T47D (cell line): ENCODE measurements at places on chromosomes 3 and 15.

- DNase-seq: no peak
Observed at GRCh38 chr3:108998436-108998835, 44.8 kb upstream of the GUCA1C start.

DNA sequence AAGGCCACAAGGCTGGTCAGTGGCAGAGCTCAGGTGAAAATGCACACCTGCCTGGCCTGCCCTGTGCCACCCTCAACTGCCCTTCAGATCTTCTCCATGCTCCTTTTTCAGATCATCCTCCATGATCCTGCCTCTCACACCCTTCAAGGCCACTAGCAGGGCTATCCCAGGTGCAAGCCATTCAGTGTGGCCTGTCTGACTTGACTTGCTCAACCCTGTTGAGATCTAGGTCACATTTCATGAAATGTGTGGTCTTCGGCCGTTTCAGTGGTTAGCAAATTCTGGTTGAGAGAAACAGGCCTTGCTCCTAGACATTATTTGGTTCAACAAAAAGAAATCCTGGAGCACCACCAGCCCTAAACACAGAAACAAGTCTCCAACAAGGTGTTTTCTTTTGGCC, 26.6 kb upstream of the LMCD1 start:
- no peak for DNase-seq

- no peak for DNase-seq
Observed at GRCh38 chr15:83107841-83108181, 366 bp downstream of the TM6SF1 start.

- no peak for DNase-seq
Observed at GRCh38 chr15:93249623-93250022, 160.6 kb upstream of the RGMA start.

GRCh38 chr15:82831894-82832600, 22.6 kb downstream of the WHAMM start:
- no peak for DNase-seq

- DNase-seq: no peak
Observed at GRCh38 chr15:70835415-70835814, 18.5 kb downstream of the LARP6 start.

DNA sequence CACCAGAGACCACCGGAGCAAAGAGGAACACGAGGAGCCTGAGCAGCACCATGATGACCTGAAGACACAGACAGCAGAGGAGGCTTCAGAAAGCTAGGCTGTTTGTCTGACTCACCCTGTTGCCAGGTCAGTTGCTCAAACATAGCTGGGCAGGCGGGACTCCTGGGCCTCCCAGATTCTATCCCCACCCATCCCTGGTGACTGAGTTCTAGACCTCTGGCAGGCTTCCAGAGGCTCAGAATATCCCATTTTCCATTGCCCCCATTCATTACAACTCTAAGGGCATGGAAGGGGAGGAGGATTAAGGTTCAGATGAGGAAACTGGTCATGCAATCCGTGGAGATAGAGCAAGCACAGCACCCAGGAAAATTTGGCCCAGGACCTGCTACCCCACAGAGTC, at the start of gene CDHR4:
TSS of gene CDHR4 (minus strand) at position 113 of the 400 bp plus-strand sequence. CDS start at position 52, 61 bp downstream.
- DNase-seq: no peak

- DNase-seq: peak; percentile 20
Observed at GRCh38 chr3:33732394-33732793, 14.3 kb upstream of the CLASP2 start.

DNA sequence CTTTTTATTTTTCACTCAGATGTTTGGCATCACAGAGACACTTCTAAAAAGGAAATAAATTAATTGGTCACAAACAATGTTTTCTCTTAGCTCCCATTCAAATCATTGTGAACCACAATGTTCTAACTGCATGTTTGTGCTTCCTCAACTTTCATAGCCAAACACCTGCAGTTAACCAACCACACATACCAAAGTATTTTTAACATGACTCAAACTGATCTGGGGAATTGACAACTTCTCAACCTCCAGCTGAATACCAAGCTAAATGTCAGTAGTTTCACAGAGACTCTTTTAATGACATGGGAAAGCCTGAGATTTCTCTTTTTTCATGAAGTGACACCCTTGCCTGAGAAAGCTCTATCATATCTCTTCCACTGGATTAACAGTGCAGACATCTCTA, 217.9 kb upstream of the MME start:
- DNase-seq: peak; percentile 34

DNA sequence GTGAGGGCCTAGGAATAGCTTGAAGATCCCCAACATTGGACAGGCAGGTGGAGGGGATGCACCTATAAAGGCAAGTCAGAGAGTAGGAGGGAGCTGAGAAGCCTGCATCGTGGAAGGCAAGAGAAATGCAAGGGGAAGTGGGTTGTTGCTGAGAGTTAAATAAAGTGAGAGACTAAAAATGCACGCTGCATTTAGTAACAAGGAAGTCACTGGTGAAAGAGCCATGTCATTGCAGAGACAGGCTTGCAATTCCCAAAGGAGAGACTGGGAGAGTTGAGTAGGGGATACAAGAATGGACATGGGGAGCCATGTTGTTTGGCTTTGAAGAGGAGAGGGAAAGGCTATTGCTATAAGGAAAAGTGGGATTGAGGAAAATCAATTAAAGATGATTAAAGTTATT, 77.0 kb upstream of the HEG1 start:
- no peak for DNase-seq

GRCh38 chr3:52366527-52366926, 50.4 kb downstream of the DNAH1 start:
- DNase-seq: no peak

GRCh38 chr3:51686512-51687215, 15.6 kb downstream of the TEX264 start:
- no peak for DNase-seq

DNA sequence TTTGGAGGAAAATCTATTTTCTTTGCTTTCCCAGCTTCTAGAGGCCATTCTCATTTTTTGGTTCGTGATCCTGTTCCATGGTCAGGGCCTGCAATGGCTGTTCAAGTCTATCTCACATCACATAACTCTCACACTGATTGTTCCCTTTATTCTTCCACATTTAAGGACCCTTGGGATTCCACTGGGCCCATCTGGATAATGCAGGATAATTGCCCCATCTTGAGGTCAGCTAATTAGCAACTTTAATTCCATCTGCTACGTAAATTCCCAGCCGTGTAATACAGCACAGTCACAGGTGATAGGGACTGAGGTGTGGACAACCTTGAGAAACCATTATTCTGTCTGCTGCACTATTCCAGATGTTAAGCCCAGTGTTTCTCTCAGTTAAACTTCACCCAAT, 311.6 kb upstream of the CNTN4 start:
- no peak for DNase-seq

DNA sequence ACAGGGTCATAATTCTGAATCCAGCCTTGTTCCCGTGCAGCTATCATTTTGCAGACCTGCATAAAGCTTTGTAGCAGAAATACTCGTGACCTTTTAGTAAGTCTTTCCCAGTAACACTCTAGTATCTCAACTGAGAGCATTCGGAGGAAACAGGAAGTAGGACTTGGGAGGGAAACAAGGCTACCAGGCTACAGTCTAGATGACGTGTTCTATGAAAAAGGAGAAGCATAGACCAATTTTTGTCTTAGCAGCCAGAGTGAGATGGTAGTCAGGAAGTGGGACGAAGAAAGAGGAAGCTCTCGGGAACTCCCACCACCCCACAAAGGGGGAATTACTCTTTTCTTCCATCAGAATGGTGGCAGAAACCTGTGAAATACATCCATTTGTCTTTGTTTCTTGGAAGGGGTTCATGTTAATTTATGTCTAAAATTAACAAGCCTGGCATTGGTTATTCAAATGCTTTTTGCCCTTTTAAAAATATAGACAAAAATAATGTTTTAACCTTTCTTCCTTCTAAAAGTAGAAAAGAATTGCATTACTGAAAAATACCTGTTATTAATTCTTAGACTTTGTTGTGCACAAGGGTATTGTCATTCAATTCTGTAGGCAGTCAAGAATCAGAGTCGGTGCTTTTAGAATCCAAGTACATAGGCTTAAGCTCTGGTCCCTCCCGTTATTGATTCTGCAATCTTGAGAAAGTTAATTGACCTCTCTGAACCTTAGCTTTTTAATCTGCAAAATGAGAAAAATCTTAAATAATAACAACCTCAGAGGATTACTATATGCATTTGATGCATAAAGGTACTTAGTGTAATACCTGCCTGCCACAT, 1.6 kb upstream of the SUCNR1 start:
- no peak for DNase-seq

GRCh38 chr3:158430968-158431367, 140.0 kb upstream of the MLF1 start:
- DNase-seq: no peak
